RWPE1 (cell line): ENCODE measurements at places on chromosomes 1 and 21.

- DNase-seq = no peak
Observed at GRCh38 chr1:64597113-64597512, 127.2 kb downstream of the CACHD1 start.

- DNase-seq = no peak
Observed at GRCh38 chr1:153662269-153662668, 3.8 kb downstream of the SNAPIN start.

GRCh38 chr1:225578251-225578977 lies 74.5 kb downstream of the ENAH start:
- no peak for DNase-seq

GRCh38 chr1:56429288-56429687 lies 150.1 kb downstream of the PLPP3 start:
- DNase-seq = no peak

GRCh38 chr1:21931171-21932093 lies 5.7 kb downstream of the HSPG2 start:
- peak; percentile 55 for DNase-seq

DNA sequence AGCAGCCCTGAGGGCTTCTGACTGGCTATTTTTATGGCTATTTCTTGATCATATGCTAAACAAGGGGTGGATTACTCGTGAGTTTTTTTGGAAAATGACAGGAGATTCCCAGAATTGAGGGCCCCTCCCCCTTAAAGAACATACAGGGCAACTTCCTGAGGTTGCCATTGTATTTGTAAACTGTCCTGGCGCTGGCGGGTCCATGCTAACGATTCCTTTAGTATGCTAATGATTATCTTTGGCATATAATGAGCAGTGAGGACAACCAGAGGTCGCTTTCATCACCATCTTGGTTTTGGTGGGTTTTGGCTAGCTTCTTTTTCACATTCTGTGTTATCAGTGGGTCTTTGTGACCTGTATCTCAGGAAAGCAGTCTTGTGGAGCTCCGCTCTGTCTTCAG lies 24.1 kb downstream of the FMN2 start:
- no peak for DNase-seq

GRCh38 chr1:23916209-23917131 lies 3.3 kb upstream of the CNR2 start:
- peak; percentile 82 for DNase-seq

- no peak for DNase-seq
Observed at GRCh38 chr21:41506611-41507520, 1.1 kb downstream of the TMPRSS2 start.

DNA sequence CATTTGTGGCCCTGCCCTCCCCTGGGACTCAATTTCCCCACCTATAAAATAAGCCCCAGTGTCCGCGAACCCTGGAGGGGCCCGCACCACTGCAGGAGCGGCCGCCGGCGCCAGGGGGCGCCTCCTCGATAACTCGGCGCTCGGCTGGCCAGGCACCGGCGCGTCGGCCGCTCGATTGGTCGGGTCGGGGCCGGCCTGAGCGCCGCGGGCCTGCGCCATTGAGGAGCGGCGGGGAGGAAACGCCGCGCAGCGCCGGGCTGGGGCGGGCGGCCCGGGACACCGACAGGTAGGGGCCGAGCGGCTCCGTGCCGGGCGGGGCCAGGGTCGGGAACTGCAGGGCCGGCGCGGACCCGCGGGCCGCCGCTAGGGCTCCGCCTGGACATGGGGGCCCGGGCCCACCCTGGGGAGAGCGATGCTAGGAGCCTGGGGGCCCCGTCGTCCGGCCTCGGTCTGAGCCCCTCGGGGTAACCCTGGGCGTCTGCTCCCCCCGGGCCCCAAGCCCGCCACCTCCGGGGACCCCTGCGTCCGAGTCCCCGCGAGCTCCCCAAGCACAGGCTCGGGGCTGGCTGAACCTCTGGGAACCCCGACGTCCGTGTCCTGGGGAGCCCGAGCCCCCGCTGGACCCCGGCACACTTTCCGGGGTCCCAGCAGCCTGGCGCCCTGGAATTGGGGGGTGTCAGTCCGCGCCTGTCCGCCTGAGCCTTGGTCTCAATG lies at the start of gene VPS13D:
Gene VPS13D (plus strand): TSS at position 196 of the 714 bp plus-strand sequence. CDS start 4,237 bp downstream, outside the sequence.
- peak; percentile 85 for DNase-seq

DNA sequence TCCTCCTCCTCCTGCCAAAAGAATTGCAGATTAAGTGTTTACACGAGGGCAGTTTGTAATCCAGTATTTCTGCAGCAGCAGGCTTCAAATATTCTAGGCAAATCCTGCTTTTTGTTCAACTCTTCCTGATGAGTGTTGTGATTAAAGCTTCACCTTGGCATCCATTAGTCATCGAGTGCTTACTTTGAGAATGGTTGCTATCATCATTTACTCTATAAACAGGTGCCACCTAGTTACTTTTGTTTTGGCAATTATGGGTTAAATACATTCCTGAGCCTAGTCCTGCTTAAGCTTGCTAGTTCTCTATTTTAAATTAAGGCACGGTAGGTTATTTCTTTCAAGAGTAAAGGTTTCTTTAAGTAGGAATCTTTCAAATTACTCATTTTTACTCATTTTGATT lies 20.3 kb downstream of the PDC start:
- peak; percentile 49 for DNase-seq

DNA sequence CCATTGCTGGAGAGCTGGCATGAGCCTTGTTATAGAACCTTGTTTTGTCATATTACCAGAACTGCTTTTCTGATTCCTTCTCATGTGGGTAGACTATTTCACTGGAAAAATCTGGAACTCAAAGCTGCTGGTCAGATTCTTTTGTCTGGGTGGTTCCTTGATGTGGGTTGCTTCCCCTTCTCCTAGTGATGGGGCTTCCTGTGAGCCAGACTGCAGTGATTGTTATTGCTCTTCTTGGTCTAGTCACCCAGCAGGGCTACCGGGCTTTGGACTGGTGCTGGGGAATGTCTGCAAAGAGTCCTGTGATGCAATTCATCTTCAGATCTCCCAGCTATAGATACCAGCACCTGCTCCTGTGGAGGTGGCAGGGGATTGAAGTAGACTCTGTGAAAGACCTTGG lies 59.4 kb downstream of the GPR137B start:
- no peak for DNase-seq

GRCh38 chr21:34844013-34844923 lies 175.5 kb downstream of the CLIC6 start:
- DNase-seq = no peak

DNA sequence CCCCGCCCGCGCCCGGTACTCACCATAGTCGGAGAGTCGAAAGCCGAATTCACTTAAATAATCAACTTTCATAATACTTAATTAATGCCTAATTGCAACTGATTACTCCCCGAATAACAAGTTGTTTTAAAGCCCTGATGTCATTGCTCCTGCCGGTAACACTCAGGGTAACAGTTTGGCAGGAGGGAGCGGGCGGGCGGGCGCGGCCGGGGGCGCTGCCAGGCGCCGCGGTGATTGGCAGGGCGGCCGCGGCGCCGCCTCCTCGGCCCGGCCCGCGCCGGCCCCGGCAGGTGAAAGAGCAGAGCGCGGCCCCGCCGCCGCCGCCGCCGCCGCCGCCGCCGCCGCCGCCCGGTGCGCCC lies 102.2 kb downstream of the CASZ1 start:
- peak; percentile 80 for DNase-seq

DNA sequence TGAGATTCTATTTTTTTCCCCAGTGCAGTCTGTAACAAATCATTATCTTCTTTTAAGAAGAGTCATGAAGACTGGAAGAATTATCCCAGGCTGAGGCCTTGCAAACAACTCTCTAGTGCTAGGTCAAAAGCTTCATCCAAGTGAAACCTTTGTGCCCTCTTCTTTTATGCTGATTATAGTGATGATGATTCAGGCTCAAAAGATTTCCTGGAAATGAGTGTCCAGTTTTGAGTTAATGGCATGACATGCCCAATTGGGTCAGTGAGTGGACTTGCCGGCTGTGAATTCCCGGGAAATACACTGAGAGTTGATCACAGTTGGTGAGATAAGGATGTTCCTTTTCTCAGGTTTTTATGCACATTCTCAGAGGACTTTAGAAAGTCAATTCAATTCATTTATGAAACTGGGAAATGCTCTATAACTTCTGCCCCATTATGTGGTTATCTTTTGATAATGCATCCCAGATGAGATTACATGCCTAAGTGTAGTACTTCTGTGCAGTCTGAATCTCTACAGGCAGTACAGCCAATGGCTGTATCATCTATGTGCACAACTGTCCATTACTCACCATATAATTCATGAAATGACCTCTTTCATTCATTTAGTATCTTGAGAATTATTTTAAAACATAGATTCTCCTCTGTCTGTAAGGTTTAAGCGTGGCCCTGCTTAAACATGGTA lies 66.2 kb downstream of the S1PR1 start:
- DNase-seq = no peak

GRCh38 chr1:89815611-89816010 lies 5.2 kb upstream of the LRRC8D start:
- no peak for DNase-seq

DNA sequence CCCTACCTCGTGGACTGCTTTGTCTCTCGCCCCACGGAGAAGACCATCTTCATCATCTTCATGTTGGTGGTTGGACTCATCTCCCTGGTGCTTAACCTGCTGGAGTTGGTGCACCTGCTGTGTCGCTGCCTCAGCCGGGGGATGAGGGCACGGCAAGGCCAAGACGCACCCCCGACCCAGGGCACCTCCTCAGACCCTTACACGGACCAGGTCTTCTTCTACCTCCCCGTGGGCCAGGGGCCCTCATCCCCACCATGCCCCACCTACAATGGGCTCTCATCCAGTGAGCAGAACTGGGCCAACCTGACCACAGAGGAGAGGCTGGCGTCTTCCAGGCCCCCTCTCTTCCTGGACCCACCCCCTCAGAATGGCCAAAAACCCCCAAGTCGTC lies 2.0 kb downstream of the GJA4 start:
- no peak for DNase-seq

DNA sequence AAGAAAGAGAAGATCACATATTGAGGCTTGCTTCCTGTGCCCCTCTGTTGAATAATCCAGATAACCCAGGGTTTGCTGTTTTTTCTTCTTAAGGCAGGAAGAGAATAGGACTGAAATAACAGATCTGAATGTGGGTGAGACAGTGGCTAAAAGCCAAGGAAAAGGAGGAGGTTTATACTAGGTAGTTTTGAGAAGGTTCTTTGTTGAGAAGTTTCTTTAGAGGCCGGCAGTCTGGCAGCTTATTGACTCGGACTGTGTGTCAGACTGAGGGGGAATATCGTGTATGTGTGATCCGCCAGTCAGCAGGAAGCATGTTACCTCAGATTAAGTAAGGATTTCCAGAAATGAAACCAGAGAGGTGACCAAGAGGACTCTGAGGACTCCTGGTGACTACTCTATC lies 119.8 kb downstream of the PLA2G4A start:
- DNase-seq = no peak

DNA sequence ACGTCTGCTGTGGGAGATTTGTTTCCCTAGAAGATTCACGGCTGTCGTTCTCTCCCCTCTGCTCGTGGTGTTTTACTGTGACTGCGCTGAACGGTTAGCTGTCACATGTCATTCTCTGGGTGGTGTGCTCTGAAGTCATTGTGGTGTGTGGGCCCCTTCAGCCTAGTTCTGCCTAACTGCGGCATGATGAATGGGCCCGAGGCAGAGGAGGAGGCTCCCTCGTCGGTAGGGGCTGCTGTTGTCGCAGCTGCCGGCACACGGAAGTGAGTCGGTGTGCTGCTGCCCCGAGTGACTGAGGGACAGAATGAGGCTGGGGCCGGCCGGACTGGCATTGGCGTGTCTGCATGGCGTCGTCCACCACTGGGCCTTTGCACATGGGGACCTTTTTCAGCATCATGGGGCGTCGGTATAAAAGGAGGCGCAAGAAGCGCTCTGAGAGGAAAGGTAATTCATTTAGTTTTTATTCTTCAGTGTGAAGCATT lies 77.9 kb downstream of the ADARB1 start:
- no peak for DNase-seq

- DNase-seq = no peak
Observed at GRCh38 chr1:164191191-164191590, 367.8 kb upstream of the PBX1 start.
